ENCODE measurements at places on chromosomes 7 and 10.

GRCh38 chr7:124085179-124085578 lies 52.3 kb upstream of the TMEM229A start:
- peak; percentile 41 for DNase-seq
- H3K27ac ChIP-seq, result peak overlapping the region; percentile 47
- H3K36me3 ChIP-seq, result no peaks in the 10 kb centered on the region
- no peaks in the 10 kb centered on the region for H3K27me3 ChIP-seq

DNA sequence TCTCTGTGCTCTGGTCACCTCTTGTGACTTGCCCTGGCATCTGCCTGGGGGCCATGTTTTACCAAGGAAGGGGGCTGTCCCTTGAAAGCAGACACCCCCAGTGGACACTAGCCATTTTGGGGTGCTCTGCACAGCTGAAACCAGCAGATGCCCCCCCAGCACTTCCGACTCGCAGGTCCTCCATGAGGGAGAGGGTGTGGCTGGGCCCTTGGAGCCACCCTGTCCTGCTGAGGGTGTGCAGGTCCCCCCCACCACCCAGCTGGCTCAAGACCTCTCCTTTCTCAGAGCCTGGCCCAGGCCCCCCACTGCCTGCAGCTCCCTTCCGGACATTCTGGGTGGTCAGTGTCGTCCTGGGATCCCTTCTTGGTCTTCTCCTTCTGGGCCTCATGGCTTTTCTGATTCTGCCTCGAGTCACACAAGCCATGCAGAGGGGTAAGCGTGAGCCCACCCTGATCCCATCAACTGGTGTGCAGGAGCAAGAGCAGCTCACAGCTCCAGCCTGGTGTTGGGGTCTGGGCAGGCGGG lies 12.3 kb downstream of the SCART1 start:
- no peaks in the 10 kb centered on the region for H3K4me1 ChIP-seq
- H3K27ac ChIP-seq, result no peak overlapping the region
- no peaks in the 10 kb centered on the region for H3K36me3 ChIP-seq
- H3K4me3 ChIP-seq, result no peak overlapping the region
- no peaks in the 10 kb centered on the region for H3K27me3 ChIP-seq

- peak overlapping the region; percentile 95 for H3K27ac ChIP-seq
- DNase-seq, result peak; percentile 67
- no peaks in the 10 kb centered on the region for H3K27me3 ChIP-seq
- H3K36me3 ChIP-seq, result no peaks in the 10 kb centered on the region
- H3K4me1 ChIP-seq, result no peaks in the 10 kb centered on the region
Measured at GRCh38 chr7:134016223-134016941, 110.8 kb upstream of the LRGUK start.

DNA sequence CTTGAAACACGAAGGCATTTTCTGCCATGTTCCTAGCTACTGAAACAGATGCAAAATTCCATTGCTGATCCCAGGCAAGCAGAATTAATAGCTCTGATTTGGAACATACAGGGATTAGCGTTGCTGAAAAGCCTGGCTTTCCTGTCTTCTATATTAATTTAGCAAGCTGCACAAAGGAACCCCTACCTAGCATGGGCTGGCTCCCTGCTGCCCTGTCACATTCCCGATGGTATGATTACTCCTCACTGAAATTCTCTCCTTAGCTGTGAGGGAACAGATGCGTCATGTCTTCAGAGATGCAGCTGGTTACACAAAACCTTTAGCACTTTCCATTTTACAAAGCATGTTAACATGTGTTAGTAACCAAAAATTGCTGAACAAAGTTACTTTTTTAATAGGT lies 878.9 kb downstream of the TYW1 start:
- no peaks in the 10 kb centered on the region for H3K4me1 ChIP-seq
- H3K27me3 ChIP-seq, result no peaks in the 10 kb centered on the region
- H3K27ac ChIP-seq, result no peak overlapping the region
- no peak for DNase-seq

- H3K4me3 ChIP-seq, result peak overlapping the region; percentile 4
- no peak for DNase-seq
- no peaks in the 10 kb centered on the region for H3K27me3 ChIP-seq
- H3K36me3 ChIP-seq, result no peaks in the 10 kb centered on the region
Measured at GRCh38 chr10:107442035-107442505, 277.6 kb upstream of the SORCS1 start.

DNA sequence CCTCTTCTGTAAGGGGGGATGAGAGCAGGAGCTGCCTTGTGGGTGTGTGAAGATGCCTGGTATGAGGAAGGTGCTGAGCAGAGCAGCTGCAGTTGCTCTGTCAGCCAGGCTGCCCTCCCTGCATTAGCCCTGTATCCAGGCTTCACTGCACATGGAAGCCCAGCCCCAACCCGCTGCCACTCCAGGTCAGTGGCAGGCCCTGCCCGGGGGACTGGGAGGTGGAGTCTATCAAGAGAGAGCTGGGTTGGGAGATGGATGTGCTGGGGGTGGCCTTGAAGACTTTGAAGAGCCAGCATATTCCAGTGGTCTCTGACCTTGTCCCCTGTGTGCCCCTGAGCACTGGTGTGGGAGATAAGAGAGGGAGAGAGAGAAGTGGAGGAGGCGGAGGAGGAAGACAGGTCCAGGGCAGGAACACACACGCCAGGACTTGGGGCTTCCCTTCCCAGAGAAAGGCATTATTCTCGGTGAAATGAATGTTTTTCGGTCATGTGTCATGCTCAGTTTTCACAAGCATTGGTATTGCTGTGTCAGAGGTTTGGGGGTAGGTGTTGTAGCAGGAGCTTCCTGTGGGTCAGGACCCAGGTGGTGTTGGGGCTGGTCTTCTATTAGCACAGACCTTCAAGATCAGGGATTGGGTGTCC lies 2.6 kb downstream of the PPIF start:
- H3K4me3 ChIP-seq, result no peak overlapping the region
- H3K27ac ChIP-seq, result no peak overlapping the region
- H3K36me3 ChIP-seq, result peaks cover 59% of the 10 kb centered on the region
- H3K27me3 ChIP-seq, result no peaks in the 10 kb centered on the region
- no peak for DNase-seq

- DNase-seq, result peak; percentile 58
- peaks cover 3% of the 10 kb centered on the region for H3K4me1 ChIP-seq
- H3K4me3 ChIP-seq, result peak overlapping the region; percentile 3
- no peaks in the 10 kb centered on the region for H3K36me3 ChIP-seq
- no peak overlapping the region for H3K27ac ChIP-seq
- no peaks in the 10 kb centered on the region for H3K27me3 ChIP-seq
Measured at GRCh38 chr10:15433850-15434537, 62.9 kb upstream of the FAM171A1 start.

DNA sequence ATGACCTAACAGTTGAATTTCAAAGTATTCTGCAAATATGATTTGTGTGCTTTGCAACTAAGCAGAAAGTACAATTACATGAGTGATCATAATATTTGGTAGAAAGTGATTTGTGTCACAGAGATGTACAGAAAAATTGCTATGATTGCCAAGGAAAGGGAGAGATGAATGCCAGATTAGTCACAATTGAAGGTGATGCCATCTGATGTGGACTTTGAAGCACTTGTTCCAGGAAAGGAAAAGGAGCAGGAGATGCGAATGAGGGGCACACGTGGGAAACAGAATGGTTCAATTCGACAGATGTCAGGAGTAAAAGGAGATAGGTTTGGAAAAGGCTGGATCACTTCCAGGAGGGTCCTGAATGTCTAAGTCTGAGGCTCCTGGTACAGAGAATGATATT lies 153.1 kb upstream of the LAMB4 start:
- H3K4me3 ChIP-seq, result no peak overlapping the region
- no peak for DNase-seq
- peaks cover 26% of the 10 kb centered on the region for H3K4me1 ChIP-seq
- H3K36me3 ChIP-seq, result peaks cover 3% of the 10 kb centered on the region

DNA sequence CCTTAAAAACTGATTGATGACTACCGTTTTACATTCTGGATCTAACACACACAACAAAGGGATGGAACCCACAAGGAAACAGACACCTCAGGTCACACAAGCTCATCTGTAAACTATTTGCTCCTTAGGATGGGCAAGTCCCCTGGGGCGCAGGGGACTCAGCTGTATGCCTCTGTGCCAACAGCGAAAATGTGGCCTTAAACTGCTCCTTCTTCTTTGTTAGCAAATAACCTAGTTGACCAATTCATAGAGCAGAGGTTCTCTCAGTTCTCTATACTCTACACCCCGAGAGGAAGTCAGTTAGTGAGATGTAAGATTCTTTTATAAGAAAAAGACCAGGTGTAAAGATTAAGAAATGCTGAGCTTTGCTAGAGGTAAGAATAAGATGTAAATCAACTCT lies 181.9 kb upstream of the PRSS58 start:
- H3K4me3 ChIP-seq, result no peak overlapping the region
- no peaks in the 10 kb centered on the region for H3K27me3 ChIP-seq
- DNase-seq, result no peak
- H3K27ac ChIP-seq, result peak overlapping the region; percentile 75
- H3K36me3 ChIP-seq, result no peaks in the 10 kb centered on the region
- H3K4me1 ChIP-seq, result peaks cover 19% of the 10 kb centered on the region

DNA sequence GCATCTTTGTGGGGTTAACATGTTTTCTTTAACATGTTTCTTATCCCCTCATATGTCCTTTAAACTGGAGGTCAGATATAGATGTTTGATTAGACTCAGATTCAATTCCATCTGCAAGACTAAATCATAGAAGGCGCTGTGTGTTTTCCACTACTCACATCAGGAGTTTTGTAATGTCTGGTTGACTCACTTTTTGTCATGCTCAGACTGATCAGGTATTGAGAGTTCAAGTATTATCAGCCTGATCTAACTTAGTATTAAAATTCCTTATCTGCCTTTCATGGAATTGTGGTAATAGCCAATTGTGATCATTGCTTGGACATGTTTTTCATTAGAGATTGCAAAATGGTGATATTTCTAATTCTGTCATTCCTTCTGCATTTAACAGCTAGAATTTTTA lies 30.2 kb downstream of the ENTPD7 start:
- no peaks in the 10 kb centered on the region for H3K4me1 ChIP-seq
- H3K36me3 ChIP-seq, result peaks cover 66% of the 10 kb centered on the region
- DNase-seq, result no peak
- no peak overlapping the region for H3K4me3 ChIP-seq
- H3K27ac ChIP-seq, result no peak overlapping the region

- no peak overlapping the region for H3K4me3 ChIP-seq
- H3K27ac ChIP-seq, result no peak overlapping the region
- DNase-seq, result no peak
- no peaks in the 10 kb centered on the region for H3K36me3 ChIP-seq
Measured at GRCh38 chr10:46263831-46264268, 22.9 kb upstream of the ANTXRL start.

DNA sequence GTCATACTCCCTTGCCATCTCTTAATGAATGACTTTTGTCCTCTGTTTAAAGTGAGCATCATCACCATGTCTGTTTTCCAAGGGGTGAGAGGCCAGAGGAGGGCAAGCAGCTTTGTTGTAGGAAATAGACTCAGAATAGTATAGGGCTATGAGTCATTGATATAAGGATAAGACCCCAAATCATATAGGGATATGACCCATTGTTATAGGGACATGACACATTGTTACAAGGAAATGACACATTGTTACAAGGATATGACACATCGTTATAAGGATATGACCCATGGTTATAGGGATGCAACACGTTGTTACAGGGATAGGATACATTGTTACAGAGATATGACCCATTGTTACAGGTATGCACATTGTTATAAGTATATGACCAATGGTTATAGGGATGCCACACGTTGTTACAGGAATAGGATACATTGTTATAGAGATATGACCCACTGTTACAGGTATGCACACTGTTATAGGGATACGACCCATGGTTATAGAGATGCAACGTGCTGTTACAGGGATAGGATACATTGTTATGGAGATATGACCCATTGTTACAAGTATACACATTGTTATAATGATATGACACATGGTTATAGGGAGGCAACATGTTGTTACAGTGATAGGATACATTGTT lies 311.1 kb upstream of the ADARB2 start:
- DNase-seq, result no peak
- no peak overlapping the region for H3K4me3 ChIP-seq
- no peaks in the 10 kb centered on the region for H3K4me1 ChIP-seq

DNA sequence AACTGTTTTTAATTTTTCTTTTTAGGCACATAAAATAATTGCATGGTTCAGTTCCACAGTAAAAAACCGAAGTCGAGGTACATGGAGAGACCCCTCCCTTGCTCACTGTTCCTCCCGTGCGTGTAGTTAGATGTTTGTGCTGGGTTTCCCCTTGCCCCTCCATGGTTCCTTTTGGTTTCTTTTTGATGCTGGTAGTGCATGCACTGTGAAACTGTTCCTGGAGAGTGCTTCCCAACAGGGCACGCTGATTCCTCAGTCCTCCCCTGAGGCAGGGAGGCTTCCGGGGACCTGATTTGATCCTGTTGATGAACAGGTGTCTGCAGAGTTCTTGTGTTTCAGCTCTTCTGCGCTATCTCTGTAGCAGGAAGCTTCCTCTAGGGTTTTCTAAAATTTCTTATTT lies 69.5 kb downstream of the ADCY1 start:
- H3K4me1 ChIP-seq, result no peaks in the 10 kb centered on the region
- no peaks in the 10 kb centered on the region for H3K36me3 ChIP-seq
- DNase-seq, result no peak

- H3K4me3 ChIP-seq, result no peak overlapping the region
- no peaks in the 10 kb centered on the region for H3K27me3 ChIP-seq
- H3K36me3 ChIP-seq, result no peaks in the 10 kb centered on the region
- peak; percentile 12 for DNase-seq
- peaks cover 6% of the 10 kb centered on the region for H3K4me1 ChIP-seq
- H3K27ac ChIP-seq, result no peak overlapping the region
Measured at GRCh38 chr7:46569133-46569465, 648.0 kb upstream of the IGFBP3 start.

- no peak for DNase-seq
- H3K36me3 ChIP-seq, result no peaks in the 10 kb centered on the region
- H3K4me1 ChIP-seq, result peaks cover 5% of the 10 kb centered on the region
Measured at GRCh38 chr7:137768366-137768765, 78.4 kb downstream of the DGKI start.

DNA sequence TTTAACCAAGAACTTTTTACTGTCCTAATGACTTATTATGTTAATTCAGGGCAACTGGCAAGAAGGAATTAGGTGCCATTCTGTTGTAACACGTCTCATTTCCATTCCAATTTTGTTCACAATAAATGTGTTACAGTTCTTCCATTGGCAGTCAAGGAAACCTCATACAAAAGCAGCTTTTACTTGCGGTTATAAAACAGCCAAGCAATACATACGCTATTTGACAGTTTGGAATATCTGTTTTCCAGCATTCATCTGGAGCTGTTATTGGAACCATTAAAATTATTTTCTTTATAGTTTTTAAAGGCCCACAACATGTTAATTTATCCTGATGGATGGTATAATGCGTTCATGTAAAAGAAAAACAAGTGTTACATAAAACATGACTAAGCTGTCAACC lies 33.3 kb downstream of the MTERF1 start:
- H3K27me3 ChIP-seq, result no peaks in the 10 kb centered on the region
- no peaks in the 10 kb centered on the region for H3K36me3 ChIP-seq
- H3K27ac ChIP-seq, result no peak overlapping the region

GRCh38 chr7:39184391-39184790 lies 206.7 kb downstream of the POU6F2 start:
- no peak overlapping the region for H3K27ac ChIP-seq
- no peak overlapping the region for H3K4me3 ChIP-seq
- H3K36me3 ChIP-seq, result no peaks in the 10 kb centered on the region
- no peak for DNase-seq

DNA sequence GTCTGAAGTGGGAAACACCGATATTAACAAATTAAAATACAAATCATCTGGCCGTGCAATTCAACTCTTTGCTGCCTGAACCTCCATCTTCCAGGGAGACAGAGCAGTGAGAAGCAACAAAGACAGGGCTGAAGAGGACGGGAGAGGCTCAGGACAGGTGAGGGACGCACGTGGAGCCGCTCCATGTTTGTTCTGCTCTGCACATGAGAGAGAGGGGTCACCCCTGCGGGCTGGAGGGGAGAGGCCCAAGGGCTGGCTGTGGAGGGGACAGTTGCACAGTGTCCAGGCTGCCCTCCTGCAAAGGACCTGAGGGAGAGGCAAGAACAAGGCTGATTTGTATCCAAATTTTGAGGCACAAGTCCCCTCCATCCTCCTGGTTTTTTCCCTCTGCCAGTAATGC lies 41.7 kb downstream of the COBL start:
- H3K27ac ChIP-seq, result no peak overlapping the region
- no peaks in the 10 kb centered on the region for H3K4me1 ChIP-seq
- no peaks in the 10 kb centered on the region for H3K36me3 ChIP-seq
- H3K27me3 ChIP-seq, result no peaks in the 10 kb centered on the region
